ENCODE measurements at places on chromosomes 1 and 21.

DNA sequence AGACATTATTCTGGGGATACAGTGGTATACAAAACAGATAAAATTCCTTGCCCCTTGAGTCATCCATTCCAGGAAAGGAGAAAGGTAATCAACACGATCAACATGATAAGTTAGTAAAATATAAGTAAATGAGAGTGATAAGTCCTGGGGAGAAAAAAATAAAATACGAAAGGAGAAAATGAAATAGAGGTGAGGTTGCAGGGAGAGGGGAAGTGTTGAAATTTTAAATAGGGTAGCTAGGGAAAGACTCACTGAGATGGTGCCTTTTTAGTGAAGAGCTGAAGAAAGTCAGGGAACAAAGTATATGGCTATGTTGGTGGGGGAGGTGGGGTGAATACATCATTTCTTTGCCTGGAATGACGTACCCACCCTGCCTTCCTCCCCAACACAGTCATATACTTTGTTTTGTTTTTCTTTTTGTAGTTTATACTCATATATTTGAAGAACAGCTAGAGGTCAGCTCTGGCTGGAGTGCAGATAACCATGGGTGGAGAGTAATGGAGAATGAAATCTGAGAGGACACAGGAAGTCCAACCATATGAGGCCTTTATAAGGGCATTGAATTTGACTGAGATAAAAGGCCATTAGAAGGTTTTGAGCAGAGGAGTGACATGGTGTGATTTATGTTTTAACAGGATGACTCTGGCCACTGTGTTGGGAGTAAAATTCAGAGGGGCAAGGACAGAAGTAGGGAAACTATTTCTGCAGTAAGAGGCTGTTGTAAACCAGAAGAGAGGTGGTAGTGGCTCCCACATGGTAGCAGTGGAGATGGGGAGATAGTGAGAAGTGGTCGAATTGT, 54.8 kb downstream of the OSBPL9 start:
- DNase-seq = no peak

GRCh38 chr21:38343691-38344090, 86.9 kb downstream of the KCNJ15 start:
- DNase-seq = no peak

DNA sequence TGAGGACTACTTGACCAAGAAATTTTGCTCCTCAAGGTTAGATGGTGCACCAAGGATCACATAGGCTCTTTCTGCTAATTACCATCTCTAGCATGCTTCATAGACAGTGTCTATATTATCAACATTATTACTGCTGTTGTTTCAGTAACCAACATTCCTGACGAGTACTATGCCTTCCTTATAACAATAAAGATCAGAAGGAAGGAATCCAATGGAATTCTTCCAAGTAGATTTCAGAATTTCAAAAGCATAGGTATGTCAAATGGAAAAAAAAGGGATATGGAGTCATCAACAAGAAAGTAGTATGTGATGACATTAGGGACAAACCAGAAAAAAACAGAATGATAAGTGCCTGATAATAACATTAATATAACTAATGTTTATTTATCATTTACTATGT, 39.6 kb upstream of the LPGAT1 start:
- no peak for DNase-seq

DNA sequence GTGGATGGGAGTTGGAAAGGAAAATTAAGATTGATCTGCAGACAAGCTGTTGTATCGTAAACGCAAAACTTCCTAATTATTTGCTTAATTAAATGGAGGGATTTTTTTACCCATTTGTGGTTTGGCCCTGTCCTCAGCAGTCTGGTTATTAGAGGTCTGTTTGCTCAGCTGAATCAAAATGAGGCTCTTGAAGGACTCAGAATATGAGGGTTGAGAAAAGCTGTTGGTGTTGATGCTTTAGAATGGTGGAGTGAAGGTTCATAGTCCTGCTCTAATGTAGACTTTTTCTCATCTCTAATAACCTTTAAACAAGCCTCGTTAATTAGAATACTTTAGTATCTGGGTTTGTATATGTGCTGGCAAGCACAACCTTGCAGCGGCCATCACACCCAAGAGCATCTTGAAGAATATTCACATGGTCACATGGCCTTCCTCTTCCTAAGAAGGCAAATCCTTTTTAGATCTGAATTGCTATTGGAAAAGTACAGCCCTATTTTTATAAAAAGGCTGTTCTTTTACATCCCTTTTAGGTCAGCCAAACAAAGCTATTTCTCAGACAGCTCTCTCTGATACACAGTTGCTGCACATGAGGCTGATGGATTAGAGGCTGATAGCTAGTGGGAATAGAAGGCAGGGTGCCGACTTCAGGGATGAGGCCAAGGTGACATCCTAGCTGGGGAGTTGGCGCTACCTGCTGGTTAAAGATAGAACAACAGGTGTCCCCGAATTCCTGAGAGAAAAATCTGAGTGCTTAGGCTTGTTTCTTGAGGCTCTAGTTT, 53.8 kb downstream of the MACF1 start:
- DNase-seq = no peak

GRCh38 chr1:79568411-79568810, 561.9 kb upstream of the ADGRL4 start:
- no peak for DNase-seq

- no peak for DNase-seq
These were observed 21.0 kb upstream of the IFFO2 start for GRCh38 chr1:18977428-18977827.

DNA sequence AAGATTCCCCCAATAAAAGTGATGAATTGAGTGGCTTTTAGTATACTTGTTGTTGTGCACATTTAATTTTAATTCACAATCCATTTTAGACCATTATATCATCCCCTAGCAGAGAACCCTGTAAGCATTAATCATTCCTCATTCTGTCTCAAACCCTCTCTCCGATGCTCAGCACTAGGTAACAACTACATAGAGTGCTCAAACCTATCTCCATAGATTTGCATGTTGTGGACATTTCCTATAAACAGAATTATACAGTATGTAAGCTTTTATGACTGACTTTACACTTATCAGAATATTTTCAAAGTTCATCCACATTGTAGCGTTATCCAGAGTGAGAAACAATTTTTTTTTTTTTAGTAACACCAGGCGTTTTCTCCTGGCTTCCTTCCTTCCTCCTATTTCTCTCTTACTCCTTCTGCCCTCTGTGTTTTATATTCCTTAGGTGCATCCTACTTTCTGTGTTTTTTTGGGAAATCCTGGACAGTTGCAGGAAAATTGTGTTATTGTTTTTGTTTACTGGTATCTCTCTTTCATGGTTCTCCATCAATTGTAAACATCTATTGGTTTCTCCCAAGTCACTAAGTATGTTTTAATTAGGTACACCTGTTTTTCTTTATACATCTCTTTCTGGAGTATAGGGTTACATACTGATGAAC, 1528.0 kb upstream of the TPTE start:
- DNase-seq = no peak

DNA sequence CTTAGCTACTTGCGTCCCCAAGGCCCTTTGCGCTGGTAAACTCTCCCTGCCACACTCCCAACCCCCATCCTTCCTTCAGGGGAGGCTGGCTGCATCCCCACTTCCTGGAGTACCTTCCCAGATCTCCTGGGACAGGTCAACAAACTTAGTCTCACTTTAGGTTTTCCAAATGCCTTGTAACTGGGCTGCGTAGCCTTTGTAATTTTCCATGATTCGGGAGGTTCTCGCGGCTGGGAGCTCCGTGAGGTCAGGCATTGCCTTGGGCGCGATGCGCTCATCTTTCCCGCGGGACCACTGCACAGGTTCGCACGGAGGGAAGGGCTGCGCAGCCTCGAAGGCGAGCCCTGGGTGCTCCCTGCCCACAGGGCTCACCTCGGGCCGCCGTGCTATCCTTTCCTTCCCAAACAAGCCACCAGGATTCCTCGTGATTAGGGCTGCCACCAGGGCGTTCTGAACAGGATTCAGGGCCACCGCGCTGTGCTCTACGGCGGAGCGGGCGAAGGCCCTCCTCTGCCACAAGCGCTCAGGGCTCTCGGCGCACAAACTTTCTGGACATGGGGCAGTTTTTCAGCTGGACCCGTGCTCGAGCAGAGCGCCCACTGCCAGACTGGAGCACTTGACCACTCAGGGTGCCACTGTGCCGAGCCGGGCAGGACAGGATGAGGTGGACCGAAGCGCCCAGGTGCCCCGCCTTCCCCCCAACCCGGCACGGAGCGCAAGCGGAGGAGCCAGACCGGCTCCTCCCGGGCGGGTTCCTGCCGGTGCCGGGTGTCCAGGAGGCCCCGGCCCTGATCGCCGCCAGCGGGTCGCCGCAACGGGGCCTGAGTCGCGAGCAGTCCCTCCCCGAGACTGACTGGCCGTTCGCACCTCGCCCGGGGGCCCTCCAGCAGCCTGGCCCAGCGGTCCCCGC, 1.1 kb downstream of the TMPRSS2 start:
- DNase-seq = no peak

DNA sequence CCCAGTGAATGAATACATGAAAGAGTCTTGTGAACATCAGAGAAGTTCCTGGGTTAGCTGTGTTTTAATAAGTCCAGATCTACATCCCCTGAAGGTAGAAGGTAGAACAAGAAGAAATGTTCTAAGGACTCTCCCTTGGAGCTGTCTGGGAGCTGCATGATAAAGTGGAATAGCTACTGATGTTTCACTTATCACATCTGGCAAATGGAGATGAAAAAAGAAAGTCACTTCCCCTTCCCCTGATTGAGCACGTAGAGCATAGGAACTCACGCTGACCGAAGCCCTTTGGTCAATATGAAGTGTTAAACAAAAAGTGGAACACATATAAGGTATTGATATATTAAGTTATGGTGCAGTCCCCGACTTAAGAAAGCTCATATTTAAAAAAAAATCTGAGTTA, 53.2 kb upstream of the PARP1 start:
- no peak for DNase-seq

DNA sequence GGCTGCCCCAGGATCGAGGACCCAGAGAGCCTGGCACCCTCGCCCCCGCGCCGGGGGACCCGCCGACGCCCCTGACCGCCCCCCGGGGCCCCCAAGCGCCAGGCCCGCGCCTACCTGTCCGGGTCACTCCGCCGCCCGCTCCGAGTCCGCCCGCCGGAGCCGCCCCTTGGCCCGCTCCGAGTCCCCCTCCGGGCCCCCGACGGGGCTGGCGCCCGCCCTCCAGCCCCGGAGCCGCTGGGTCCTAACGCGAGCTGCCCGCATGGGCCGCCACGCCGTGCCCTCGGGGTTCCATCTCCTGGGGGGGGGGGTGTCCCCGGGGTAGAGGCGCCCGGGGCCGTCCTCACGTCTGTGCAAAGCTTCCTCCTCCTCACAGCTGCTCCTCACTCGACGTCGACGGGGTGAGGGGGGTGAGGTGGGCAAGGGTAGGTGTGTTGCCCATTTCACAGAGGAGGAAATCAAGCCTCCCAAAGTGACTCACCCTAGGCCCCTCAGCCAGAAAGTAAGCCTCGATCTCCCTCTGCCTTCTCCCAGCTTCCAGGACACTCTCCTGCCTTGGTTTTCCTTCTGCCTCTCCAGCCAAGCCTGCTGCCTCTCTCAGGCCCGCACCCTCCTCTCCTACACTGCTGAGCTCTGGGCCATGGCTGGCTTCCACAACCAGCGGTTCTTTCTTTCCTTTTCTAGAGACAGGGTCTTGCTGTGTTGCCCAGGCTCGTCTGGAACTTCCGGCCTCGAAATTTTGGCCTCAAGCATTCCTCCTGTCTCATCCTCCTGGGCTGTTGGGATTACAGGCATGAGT, at the start of gene MFAP2:
MFAP2 (minus strand) TSS at position 148 of the 796 bp plus-strand sequence. CDS start 2,347 bp downstream, outside the sequence.
- no peak for DNase-seq

DNA sequence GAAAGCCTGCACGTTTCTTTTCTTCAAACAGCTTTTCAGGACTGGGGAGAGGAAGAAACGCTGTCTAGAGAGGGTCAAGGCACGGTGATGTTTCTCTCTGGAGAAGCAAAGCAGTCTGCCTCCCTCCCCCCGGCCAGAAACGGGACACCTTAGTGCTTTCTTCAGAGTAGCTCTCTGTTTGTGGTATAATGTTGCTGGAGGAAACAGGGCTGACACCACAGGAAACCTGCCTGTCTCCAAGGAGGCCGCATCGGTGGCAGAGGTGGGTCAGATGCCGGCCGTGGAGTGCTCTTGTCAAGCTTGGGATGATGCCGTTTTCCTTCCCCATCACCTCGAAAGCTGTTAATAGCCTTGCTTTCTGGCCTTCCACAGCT, 139.4 kb downstream of the DHRS3 start:
- no peak for DNase-seq

GRCh38 chr1:218068241-218068640, 216.9 kb upstream of the RRP15 start:
- no peak for DNase-seq

GRCh38 chr1:55555956-55556725, 341.0 kb upstream of the USP24 start:
- DNase-seq = no peak

DNA sequence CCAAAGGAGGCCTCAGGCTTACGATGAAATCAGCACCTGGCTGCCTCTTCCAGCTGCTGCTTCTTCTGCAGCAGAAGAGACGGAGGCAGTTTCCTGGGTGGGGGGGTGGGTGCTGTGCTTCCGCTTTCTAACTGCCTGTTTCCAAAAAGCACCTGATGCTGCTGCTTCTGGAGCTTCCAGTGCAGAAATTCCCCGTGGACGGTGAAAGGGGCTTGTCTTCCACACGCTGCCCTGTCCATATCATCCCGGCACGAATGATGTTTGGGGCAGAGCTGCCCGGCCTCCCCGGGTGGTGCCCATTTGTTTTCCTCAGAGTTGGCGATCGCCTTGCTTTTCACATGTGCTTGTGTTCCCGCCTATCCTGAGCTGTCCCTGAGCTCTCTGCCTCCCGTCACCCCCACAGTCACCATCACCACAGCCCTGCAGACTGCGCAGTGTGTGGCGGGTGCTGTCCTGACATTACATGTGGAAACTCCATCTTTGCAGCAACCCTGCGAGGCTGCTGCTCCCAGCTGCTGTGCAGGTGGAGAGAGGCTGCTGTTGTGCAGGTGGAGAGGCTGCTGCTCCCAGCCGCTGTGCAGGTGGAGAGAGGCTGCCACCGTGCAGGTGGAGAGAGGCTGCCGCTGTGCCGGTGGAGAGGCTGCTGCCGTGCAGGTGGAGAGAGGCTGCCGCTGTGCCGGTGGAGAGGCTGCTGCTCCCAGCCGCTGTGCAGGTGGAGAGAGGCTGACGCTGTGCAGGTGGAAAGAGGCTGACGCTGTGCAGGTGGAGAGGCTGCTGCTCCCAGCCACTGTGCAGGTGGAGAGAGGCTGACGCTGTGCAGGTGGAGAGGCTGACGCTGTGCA, 1.8 kb downstream of the TTLL10 start:
- DNase-seq = no peak

DNA sequence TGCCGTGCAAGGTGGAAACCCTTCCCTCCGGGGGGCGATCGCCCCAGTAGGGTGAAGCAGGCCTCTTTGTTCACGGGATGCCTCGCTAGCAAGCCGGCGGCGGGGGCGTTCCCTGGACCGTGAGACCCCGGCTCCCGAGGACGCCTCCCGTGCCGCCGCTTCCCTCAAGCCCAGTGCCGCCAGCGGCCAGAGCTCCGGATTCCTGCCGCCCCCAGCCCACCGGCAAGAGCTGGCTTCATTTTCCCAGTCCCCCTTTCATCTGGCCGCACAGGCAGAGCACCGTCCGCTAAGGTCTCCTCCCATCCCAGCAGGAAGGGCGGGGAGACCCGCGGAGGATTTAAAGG, 16.3 kb downstream of the IER5 start:
- no peak for DNase-seq

- no peak for DNase-seq
These were observed 20.1 kb downstream of the FMO3 start for GRCh38 chr1:171110621-171111326.

- no peak for DNase-seq
These were observed 3.0 kb upstream of the SLC19A1 start for GRCh38 chr21:45545236-45545570.

GRCh38 chr1:186165303-186165702, 209.8 kb downstream of the TPR start:
- DNase-seq = no peak

All from left renal cortex interstitium (tissue), 4 donors.